Panc1 (cell line): ENCODE measurements at places on chromosomes 11 and 22.

- DNase-seq, result no peak
These were observed 182.2 kb downstream of the IGLL1 start for GRCh38 chr22:23397613-23398567.

- no peak for DNase-seq
These were observed 2.8 kb upstream of the JHY start for GRCh38 chr11:122879785-122880184.

GRCh38 chr11:38446336-38446735 is 1848.3 kb upstream of the RAG2 start:
- no peak for DNase-seq

GRCh38 chr11:14384338-14384737 is 25.4 kb upstream of the RRAS2 start:
- DNase-seq, result no peak

GRCh38 chr11:64566042-64566914 is 24.7 kb upstream of the SLC22A12 start:
- DNase-seq, result no peak

GRCh38 chr11:12556155-12556554 is 118.1 kb upstream of the TEAD1 start:
- no peak for DNase-seq

DNA sequence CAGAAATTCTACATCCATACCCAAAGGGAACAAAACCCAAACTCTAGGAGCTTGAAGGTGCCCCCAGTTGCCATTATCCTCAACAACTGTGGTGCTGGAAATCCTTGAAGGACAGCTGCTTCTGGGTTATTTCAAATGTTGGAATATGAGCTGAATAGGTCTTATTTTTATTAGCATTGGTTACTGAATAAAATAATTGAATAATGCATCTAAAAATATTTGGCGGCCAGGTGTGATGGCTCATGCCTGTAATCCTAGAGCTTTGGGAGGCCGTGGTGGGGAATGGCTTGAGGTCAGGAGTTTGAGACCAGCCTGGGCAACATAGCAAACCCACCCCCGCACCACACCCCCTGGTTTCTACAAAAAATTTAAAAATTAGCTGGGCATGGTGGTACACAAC is 10.9 kb downstream of the PAMR1 start:
- no peak for DNase-seq

DNA sequence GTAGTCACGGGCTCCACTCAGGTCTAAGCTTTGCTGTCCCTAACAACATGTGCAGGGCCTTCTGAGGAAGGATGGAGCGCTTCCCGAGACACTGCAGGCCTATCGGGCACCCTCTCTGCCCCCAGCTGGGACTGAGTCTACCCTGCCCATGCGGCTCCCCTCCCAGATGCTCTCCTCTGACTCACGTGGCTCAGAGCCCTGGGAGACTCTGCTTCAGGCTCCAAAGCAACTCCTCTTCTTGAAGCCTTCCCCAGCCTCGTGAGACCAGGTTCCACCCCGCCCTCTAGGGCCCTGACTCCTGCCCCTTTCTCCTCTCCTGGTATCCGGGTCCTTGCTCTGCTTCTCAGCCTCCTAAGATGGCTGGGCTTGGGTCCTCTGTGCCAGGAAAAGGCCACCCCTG is 28.4 kb upstream of the ARFGAP3 start:
- DNase-seq, result no peak

- DNase-seq, result no peak
These were observed 1.7 kb downstream of the PDE3B start for GRCh38 chr11:14645015-14645912.

GRCh38 chr11:78010755-78011154 is 12.3 kb downstream of the KCTD14 start:
- DNase-seq, result no peak

- no peak for DNase-seq
These were observed 385 bp upstream of the SCO2 start for GRCh38 chr22:50525858-50526107.

- no peak for DNase-seq
These were observed at the start of gene APOL1 for GRCh38 chr22:36252754-36253522. APOL1 (plus strand) TSS chr22:36253133; CDS start chr22:36254956, 1,823 bp downstream.

DNA sequence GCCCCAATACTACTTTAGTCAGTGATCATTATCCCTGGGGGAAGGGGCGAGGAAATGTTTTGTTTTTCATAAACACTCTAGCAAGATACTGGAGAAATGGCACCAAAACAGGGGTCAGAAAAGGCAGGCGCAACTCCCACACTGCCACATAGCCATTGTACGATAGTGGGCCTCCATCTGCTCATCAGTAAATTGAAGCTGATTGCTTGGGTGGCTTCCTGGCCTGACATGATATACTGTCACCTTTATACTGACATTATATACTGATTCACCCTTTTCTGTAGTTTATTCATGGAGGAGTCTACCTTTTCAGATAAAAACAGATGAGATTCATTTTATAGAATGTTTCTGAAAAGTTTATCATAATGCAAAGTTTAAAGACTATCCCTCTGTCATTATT is 51.6 kb upstream of the CCDC34 start:
- no peak for DNase-seq

GRCh38 chr11:96137373-96137772 is 205.6 kb downstream of the MAML2 start:
- DNase-seq, result no peak

DNA sequence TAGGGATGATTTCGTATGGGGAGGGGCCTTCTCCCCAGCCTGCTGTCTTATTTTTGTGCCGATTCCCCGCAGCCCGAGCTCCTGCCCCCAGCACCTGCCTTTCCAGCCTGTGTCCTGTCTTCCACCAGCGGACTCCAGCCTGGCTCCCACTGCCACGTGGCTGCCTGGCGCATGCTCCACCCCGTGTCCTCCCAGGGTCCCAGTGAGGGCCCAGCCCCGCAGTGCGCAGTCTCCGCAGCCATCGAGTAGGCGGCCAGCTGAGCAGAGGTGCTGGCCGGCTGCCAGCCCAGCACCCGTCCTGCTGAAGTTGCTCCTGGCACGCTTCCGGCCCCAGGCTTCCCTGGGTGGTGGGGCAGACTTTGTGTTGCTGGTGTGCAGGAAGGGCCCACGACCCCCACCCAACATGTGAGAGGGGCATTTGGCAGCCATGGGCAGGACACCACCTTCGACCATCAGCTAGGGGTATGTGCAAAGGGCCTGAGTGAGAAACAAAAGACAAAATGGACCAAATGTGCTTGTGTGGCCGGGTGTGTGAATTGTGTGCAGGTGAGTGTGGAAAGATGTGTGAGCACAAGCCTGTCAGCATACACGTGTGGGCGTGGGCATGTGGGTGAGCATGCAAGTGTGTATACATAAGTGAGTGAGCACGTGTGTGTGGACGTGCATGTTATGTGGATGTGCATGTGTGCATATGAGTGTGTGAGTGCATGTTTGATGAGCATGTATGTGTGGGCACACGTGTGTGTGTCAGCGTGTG is 55.9 kb downstream of the RTN4R start:
- DNase-seq, result no peak

DNA sequence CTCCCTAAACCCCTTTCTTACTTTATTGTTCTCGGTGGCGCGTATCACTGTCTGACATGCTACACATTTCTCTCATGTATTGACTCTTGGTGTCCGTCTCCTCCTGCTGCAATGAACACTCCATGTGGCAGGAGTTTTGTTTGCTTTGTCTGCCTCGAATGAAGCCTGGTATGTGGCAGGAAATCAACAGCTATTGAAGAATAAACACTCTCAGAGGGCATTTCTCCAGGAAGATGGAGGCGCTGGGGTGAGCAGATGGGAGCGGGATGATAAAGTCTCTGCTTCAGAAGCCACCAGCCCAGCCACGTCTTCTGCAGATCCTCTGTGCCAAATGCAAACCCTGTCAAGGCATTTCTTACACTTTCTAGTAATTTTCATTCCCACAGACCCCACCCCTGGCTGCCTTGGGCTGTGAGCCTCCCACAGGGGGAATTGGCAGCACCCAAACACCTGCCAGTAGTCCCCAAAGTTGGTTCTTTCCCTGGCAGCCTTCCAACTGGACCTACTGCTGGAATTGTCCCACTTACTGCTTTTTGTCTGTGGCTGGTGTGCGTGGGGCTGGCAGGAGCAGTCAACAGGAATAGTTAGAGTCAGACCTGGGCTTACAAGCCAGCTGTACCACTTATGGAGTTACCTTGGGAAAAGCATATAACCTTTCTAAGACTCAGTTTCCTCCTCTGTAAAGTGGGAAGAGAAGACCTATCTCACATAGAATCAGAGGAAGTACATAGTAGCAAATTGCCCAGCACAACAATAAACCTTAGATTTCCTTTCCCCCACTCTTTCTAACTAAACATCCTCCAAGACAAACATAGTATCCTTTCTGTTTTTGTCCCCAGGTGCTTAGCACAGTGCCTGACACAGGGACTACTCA is 13.3 kb upstream of the IL10RA start:
- DNase-seq, result no peak

- DNase-seq, result no peak
These were observed 16.7 kb downstream of the SHANK2 start for GRCh38 chr11:71235719-71236118.

DNA sequence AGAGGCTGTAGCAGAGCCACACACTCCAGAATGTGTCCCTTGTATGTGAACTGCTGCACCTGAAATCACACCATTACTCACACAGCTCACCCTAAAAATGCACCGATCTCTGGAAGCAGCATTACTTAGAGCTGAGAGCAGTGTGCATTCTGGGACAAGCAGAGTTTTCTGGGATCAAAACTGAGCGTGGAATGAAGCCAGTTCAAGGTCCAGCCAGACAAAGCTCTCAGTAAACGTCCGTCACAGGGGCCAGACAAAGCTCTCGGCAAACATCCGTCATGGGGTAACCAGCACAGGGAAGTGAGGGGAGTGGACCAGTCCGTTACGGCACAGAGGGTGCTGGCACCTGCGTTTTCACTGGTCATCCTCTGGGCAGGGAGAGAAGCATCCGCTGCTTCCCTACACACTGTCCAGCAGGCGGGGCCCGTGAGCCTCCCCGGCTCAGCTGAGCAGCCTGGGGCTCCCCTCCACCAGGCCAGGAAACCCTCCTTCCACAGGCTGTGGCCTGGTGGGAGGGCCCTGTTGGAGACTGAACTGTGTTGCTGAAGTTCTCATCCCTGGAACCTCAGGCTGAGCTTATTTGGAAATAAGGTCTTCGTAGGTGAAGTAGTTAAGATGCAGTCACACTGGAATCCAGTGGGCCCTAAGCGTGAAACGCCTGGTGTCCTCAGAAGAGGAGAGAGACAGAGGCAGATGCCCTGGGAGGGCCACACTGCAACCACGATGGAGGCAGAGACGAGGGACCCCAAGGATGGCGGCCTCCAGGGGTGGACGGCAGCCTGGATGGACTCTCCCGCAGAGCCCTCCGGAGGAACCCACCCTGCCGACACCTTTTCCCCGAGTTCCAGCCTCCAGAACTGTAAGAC is 883.9 kb downstream of the BRD1 start:
- DNase-seq, result no peak

DNA sequence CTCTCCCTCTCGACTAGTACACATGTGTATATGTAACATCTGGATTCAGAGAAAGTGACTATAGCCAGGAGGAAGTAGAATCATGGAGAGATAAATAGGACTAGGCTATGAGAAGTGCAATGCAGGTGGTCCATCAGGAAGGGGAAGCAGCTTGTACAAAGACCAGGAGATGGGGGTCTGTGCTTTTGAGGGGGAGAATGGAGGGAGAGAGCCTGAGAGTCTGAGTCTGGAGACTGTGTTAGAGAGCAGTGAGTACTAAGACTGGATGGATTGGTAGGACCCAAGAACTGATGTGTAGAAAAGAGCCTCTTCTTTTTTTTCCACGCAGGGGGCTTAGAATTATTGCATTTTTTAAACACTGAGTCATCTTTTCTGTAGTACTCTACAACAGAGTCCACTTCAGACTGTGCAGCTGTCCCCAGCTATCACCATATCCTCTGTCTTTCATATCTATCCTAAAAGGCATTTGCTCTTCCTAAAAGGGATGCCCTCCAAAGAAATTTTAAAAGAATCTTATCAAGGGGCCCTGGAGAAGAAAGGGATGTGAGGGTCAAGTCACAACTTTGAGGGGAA is 80.4 kb downstream of the BDNF start:
- no peak for DNase-seq

GRCh38 chr22:28768701-28769393 is 3.6 kb upstream of the CCDC117 start:
- no peak for DNase-seq

DNA sequence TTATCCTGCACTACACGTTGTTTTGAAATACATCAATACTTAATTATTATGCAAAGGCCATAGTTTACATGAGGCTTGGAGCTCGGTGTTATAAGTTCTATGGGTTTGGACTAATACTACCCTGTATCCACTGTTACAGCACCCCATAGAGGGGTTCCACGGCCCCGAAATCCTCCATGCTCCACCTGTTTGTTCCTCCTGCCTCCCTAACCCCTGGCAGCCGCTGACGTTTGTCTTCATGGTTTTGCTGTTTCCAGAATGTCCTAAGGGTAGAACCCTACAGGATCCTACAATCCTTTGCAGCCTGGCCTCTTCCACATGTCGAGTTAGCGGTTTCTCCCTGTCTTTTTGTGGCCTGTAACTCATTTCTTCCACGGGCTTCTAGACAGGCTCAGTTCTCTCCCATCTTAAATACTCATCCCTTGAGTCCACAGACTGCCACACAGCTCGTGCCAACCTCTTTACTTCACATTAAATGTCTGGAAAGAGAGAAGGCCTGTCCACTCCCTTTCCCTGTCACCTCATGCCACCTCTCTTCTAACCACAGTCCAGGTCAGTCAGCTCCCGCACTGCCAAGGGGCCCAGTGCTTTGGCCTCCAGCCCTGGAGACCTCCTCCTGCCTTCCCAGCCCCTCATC is 42.4 kb upstream of the TH start:
- DNase-seq, result no peak

- DNase-seq, result no peak
These were observed 10.8 kb upstream of the RAC2 start for GRCh38 chr22:37254867-37255233.

DNA sequence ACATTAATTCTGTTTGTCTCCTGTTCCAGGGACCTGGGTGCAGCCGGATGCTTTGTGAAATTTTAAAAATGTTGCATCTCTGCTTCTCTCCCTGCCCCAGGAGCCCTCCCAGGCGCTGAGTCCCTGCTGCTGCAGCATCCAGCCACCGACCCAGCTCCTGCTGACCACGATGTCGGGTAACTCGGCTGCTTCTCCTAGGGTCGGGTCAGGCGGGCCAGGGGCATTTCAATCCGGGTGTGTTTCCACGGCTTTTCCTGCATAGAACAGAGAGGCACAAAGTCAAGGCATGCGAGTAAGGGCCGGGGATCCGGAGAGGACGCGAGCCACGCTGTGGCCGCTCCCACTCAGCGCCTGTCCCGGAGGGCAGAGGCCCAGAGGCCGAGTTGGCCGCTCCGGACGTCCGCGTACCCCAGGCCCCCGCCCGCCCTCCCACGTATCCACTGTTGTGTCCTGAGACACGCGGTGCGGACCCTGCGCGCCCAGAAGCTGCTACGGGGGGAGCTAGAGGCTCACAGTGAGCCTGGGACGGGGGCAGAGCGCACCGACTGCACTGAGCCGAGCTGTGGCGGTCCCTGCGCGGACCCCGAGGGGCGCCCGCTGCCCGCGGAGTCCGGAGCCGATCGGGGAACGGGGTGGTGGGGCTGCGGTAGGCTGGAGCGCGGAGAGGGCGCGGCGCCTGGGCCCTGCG is at the start of gene POU2AF3:
Gene POU2AF3, plus strand, starts transcription at position 134 of the 688 bp plus-strand sequence. Its CDS starts 36 bp downstream, at position 170.
- DNase-seq, result no peak
